ENCODE measurements at places on chromosomes 2 and 18.

DNA sequence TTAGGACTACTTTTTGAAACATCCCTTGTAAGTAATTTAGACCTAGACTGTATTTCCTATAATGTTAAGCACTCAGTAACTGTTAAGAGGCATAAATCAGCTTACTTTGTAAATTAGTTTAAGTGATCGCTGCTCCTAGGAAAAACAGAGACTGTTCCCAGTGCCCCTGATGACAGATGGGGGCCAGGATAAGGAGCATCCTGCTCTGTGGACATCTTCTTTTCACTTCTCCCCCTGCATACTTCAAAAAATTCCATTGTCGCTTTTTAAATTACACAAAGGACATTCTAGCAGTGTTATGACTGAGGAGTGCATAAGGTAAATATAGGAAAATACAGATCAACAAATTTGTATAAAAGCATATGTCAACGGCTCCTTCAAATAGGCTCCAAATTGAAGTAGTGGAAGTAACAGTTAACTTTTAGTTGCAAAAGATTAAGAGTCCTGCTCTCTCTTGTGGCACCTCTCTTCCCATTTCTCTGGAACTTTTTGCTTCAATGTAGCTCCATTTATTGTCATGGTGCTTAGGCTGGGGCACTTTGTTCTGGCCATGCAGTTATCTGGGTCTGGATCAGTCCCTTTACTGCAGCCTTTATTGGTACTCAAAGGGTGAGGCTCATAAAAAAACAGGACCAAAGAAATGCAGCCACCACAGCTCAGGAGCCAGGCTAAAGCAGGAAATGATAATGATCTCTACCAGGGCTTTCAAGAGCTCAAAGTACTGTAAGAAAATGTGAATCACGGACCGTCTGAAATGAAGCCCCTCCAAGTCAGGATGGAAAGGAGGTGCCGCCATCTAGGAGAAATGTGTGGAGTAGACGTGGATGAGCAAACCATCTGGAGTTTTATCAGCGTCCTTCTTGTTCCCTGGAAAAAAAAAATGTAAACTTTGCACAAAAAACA lies 162.1 kb upstream of the ZNF516 start:
- no peak for DNase-seq

DNA sequence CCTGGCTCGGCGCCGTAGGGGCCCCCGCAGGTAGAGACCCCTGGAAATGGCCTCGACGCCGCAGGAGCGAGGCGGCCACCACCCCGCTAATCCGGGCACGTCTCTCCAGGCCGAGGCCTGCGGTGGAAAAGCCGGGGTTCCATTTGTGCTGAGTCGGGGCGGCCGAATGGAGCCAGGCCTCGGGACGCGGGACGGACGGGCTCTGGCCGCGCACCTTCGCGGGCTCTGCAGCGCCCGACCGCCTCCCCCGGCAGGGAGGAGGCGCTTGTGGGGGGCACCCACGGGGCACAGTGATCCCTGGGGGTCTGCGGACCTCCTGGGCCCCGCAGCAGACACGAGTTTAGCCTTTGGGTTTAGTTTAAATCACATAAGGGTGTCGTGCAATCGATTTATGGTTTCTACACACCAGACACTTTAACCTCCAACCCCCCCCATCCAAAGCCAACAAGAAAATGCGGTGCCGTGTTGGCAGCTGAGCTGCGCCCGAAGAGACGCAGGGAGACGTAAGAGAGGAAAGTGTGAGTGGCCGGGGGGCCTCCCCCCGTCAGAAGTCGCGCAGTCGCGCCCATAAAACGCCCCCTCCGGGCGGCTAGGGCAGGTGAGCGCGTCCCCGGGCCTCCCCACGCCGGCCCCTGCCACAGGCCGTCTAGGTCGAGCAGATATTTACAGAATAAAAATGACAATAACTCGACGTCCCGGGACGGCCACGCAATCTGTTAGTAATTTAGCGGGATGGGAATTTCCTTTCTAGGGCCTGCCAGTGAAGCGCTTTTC lies 1.0 kb upstream of the NFATC1 start:
- DNase-seq, result peak; percentile 9

- no peak for DNase-seq
Measured at GRCh38 chr2:893311-893710, 57.3 kb upstream of the SNTG2 start.

DNA sequence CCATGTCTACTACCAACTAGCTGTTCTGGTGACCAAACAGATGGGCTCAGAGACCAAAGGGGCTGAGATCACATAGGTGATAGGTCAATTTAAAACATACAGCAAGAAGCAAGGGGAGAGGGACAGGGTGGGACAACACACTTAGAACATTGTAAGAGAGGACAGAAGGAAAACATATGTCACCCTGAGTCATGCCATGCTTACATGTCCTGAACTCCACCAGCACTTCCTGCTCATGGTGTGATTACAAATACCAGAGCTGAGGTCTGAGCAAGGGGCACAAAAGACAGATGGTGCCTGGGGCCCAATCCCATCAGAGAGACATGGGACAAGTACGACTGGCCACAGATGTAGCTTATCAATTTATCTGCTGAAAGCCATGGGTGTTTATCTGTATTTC lies 28.7 kb upstream of the GALNT14 start:
- DNase-seq, result no peak

DNA sequence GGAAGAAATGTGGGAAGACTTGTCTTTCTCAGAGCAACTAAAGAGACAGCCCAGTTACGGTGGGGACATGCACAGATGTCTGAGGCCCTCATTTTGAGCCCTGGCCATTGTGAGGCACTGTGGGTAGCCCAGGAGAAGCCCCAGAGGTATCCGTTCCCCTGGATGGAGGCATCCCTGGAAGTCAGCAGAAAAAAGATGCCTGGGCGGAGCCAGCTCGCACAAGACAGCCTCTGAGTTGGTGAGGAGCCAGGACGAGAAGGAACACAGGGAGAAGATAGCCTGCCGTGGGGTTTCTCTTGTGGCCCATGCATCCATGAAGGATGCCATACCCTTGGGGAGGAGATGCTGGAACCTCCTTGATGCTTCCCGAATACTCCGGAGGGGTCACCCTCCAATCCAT lies 56.9 kb upstream of the SEMA4C start:
- DNase-seq, result no peak

DNA sequence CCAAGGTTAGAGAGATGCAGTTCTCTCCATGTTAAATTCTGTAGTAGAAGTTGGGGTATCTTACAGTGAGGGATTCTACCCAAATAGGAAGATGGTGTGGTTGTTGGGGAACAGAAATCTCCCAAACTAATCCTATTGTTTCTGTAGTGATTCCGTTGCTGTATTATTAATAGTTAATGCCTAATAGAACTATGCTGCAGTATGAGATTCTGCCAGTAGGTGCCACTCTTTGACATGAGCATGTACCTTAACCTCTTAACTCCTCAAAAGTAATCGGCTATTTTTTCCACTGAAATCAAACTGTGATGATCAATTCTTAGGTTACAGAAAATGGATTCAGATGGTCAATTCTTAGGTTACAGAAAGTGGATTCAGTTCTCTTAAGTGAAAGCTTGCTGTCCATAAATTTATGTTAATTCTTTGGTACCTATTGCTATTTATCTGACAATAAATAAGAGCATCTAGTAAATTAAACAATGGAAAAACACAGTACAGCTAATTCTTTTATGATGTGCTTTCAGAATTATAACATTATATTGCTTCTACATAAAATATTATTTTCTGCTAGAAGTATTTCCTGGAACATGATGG lies 97.9 kb upstream of the DLX2 start:
- DNase-seq, result no peak

GRCh38 chr2:105882920-105883435 lies 138.3 kb downstream of the NCK2 start:
- no peak for DNase-seq

- DNase-seq, result no peak
Measured at GRCh38 chr2:42030200-42030759, 17.5 kb upstream of the PKDCC start.

GRCh38 chr18:42778024-42778423 lies 337.5 kb downstream of the RIT2 start:
- DNase-seq, result no peak

DNA sequence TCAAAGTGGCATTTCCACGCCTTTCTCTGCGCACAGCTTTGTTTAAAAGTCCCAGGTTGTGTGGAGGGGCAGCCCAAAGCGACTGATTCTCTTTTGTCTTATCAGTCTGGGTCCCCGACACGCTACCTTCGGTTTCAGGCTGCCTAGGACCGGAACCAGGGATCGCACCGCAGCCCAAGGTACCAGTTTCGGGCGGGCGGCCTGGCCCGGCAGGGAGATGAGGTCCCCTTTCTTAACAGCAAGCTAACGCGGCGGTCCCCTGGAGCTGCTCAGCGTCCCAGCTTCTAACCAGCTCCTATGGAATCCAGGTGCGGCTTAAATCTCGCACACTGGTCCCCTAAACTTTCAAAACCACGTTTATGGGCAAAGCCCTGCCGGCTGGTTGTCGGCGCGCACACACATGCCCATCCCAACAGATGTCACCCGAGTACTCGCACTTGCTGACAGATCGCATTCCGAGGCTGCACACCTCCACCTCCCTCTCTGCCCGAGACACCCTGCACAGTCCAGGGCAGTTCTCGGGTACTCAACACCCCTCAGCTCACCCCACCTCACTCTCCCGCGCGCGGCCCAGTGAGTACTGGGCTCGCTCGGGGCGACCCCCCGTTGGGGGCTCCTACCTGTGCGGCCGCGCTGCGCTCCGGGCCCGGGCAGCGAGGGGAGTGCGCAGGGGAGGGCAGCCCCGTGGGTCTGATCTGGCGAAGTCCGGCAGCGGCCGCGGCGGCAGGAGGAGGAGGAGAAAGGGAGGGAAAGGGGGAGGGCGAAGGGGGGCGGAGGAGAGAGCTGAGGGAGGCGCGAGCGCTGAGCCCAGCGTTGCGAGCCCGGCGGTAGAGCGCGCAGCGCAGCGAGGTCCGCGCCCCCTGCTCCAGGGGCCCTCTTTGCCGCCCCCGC lies at the start of gene EFEMP1:
Gene EFEMP1, minus strand, starts transcription at position 692 of the 891 bp plus-strand sequence. CDS start 1,342 bp downstream, outside the sequence.
- DNase-seq, result no peak

GRCh38 chr2:383178-383577 lies 95.3 kb upstream of the ALKAL2 start:
- no peak for DNase-seq

DNA sequence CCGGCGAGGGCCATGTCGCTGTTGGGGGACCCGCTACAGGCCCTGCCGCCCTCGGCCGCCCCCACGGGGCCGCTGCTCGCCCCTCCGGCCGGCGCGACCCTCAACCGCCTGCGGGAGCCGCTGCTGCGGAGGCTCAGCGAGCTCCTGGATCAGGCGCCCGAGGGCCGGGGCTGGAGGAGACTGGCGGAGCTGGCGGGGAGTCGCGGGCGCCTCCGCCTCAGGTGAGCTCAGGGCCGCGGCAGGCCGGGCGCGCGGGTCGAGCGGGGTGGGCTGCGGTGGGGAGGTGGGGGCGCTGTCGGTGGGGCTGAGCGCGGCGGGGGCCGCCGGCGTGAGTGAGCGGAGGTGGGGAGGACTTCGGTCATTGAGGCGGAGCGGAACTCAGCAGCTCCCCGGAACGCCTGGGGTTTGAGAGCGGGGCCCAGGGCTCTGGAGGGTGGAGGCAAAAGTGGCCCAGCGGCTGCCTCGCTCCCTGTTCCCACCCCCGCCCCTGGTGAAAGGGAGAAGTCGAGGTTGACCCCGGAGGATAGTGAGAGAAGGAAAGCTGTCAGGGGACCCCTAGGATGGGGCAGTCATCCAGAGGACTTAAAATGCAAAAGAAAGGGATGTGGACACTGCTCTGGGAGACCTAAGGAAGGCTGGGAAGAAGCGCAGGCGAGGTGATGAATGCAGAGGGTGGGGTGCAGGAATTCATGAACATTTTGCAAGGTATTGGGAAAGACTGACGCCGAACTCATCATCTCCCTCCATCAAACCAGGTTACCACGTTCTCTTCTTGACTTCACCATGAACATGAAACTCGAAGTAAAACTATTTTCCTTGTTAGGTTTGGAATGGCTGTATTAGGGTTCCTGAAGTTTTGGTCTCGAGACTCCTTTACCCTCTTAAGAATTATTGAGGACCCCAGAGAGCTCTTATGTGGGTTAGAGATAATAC lies 633 bp downstream of the MALT1 start:
- DNase-seq, result peak; percentile 60

GRCh38 chr2:78423631-78424030 lies 601.9 kb upstream of the REG3G start:
- DNase-seq, result no peak

GRCh38 chr2:149648282-149649030 lies 60.9 kb upstream of the MMADHC start:
- no peak for DNase-seq

DNA sequence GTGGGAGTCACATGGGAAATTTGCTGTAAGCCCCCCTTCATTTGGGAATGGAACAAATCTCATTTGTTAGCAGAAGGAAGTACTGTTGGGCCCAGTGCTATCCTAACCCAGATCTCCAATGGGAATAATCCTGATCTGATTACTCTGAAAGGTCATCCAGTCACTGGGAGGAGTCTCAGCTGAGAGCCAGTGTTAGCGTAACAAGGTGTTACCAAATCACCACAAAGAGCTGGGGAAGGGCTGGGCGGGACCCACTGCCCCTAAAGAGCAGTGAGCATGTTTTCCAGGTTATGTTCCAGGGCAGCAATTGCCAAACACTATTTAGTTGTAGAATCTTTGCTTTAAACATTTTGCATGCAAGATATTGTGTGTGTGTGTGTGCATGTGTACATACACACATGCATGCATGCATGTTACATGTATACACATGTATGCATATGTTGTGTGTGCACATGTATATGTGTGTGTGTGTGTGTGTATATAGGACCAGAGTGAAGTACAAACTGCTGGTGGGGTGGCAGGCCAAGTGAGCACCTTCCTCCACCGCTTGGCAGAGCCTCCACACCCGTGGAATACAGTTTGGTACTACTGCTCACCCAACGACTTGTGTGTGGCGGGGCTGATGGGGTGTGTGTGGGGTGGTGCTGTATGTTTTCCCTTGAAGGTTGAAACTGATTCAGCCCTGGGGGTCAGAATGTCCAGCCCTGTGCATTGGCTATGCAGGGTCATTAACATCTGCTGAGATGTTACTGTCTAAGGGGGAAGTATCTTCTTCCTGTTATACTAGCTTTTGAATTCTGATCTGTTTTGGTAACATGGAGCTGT lies 15.2 kb downstream of the INPP5D start:
- no peak for DNase-seq

GRCh38 chr2:217599906-217600305 lies 402.9 kb downstream of the TNS1 start:
- no peak for DNase-seq

GRCh38 chr18:389658-390357 lies 110.7 kb downstream of the COLEC12 start:
- DNase-seq, result no peak

GRCh38 chr2:47010176-47010575 lies 94.6 kb upstream of the MCFD2 start:
- DNase-seq, result no peak
